ENCODE measurements at places on chromosomes 3 and 15.

- DNase-seq = no peak
Observed at GRCh38 chr3:134378384-134378783, 4.1 kb upstream of the AMOTL2 start.

DNA sequence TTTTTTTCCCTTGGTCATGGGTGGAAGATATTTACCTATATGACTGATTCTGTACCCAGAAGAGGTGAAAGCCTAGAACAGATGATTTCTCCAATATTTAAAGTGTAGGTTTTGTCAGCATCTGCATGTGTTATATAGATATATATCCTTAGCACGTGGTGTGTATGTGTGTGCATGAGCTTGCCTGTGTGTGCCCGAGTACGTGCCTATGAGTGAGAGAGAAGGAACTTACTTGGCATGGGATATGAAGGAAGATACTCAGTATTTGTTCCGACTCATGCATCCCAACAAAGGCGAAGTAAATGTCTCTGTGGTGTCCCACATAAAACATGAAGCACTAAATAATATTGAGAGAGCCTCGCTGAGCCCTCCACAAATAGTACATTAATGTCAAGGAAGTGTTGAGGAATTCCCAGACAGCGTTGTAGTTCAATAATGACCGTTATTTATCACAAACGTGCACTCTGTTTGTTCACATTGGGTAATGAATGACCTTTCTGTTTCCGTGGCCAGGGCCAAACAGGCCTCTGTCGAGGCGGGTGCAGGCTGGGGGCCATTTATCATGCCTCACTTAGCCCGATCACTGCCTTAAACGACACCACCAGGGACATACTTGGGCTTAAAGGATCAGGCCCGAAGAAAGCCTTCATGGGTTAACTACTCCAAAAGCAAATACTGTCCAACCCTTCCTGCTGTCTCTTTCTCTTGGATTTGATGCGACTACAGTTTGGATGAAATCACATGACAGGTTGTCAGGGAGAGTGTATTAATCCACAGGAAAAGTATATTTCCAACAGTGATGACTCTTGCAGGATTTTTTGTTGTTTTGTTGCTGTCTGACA lies 267.7 kb downstream of the PTPRG start:
- DNase-seq = no peak

DNA sequence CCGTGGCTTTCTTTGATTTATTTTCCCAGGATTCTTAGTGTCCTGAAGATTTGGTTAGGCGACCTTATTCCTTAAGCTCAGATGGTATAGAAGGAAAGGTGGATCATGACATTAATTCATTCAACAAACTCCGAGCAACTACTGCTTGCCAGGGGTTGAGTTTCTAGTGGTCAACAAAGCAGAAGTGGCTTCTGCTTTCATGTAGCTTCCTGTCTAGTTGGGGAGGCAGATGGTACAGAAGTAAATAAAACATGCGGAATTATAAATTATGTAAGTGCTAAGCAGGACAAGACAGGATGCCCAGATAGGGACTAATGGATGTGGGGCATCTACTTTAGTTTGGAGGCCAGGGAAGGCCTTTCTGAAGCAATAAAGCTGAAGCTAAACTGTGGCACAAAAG lies 15.6 kb downstream of the EEFSEC start:
- DNase-seq = no peak

DNA sequence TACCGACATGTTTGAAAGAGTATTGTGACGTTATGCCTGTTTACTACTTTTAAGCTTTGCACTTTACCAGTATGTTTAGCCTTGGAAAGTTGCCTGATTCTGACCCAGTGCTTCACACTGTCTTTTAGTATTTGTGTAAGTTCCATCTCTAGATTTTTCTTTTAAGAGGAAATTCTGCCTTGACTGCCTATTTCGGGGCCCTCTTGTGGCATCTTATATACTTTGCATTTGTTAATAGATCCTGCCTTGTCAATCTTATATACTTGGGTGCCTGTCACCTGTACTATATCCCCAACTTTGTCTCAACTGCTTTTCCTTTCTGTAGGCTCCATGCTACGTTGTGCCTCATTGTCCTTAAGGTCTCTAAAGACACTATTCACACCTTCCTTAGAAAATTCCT lies 244.6 kb downstream of the STXBP5L start:
- DNase-seq = no peak

DNA sequence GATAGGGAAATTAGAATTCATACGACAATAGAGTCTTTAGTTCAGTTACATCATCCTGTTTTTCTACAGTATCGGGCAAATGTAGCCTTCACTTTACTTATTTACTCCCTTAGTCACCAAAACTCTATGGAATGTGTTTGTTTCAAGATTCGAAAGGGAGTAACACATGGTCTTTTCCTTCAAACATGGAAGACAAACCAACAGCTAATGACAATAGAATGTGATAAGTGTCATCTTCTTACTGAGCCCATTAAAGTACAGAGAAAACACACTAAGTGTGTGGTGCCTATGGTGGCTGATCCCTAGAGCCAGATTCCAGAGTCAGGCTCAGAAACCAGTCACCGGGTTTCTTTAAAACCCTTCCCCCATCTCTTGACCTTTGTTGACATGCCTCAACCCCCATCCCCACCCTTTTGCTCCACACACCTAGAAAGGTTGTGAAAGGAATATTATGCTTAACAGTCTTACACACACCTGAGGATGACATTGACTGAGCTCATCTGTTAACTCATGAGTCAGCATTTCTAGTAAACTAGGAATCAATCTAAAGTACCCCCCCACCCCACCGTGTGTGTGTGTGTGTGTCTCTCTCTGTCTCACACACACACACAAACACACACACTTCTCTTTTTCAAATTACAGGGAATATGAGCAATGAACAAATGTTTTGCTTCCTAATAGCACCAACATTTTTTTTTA lies 549.6 kb upstream of the CCDC54 start:
- DNase-seq = no peak

DNA sequence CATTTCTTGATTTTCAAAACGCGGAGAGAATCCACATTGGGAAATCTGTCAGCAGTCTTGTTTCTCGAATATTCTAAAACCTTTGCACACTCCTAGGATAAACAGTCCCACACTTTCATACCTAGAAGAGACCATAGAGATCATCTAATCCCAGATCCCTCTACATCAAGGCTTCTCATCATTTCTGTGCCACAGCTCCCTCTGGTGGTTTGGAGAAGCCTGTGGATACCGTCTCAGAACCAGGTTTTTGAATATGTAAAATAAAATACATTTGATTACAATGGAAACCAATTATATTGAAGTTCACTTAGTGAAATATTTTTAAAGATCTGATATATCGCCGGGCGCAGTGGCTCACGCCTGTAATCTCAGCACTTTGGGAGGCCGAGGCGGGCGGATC lies 211.9 kb upstream of the GOLGA6L4 start:
- DNase-seq = no peak

GRCh38 chr3:72814308-72814707 lies 33.9 kb downstream of the SHQ1 start:
- DNase-seq = no peak

GRCh38 chr3:71803248-71803647 lies 18.3 kb upstream of the PROK2 start:
- no peak for DNase-seq

GRCh38 chr3:170997961-170998913 lies 28.3 kb downstream of the SLC2A2 start:
- DNase-seq = peak; percentile 18

DNA sequence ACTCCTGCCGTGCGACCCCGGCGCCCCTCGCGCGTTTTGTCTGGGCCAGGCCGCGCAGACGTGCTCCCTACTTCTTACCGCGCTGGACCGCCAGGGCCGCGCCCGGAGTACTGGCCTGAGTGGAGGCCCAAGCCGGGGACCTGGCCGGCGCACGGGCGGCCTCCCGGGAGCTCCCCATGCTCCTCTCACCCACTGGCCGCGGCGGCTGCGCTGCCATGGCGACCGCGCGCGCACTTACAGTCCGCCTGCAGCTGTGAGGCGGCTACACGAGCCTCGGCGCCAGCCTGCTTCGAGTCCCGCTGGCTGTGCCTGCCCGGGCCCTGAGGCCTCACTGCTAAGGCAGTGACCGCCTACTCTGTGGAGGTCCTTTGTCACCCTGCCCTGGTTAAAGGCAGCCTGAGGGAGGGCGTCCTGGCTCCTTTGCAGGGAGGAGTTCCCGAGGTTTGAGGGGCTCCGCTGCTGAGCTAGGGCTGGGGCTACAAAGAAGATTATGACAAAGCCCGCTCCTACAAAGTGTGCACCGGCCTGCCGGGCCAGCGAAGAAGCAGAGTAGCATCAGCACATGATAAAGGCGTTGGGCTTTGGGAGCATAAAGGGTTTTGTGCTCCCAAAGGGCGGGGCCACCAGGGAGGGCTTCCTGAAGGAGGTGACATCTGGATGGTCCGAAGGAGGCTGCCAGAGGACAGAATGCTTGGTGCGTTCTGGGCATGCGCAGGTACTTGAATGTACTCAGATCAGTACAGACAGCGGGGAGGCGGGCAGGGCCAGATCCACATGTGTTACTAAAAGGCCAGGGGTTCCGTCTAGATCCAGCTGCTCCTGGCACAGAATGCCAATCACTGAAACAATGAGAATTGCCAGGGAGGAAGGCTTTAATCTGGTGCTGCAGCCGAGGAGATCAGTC lies at the start of the genes LRRC34 and LRRIQ4:
TSS of gene LRRC34 (minus strand) at position 573 of the 904 bp plus-strand sequence. CDS start at position 217, 356 bp downstream.
TSS of gene LRRIQ4 (plus strand) at position 539 of the 904 bp plus-strand sequence. CDS start 9,052 bp downstream, outside the sequence.
- peak; percentile 87 for DNase-seq

DNA sequence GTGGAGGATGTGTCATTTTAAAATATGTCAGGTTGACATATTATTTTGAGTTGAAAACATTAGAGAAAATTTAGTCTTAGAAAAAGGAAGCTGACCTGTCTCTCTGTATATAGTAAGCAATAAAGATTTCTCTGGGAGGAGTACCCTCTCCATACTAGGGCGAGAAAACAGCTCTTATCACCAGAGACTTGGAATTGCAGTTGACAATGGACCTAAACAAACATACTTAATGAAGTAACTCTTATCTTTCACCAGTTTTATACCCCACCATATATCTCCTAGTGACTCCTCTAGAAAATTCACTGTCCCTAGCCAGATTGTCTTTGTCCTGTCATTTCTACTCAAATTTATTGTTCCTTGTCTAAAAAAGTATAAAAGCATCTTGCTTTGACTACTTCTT lies 7.2 kb upstream of the GATM start:
- no peak for DNase-seq

DNA sequence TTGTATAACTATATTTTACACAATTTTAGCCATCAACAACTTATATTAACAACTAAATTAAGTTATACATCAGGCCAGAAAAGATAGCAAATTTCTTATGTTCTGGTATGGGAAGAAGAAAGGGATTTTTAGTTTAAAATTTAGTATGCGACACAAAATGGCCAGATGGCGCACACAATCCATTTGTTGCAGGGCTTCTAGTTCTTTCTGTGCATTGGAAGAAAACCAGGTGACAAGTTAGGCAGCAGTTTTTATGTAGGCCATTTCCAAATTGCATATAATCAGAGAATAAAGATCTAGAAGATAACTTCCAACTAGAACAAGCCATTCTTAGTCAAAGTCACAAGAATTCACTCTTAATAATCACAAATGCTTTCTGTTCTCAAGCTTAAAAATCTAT lies 230.1 kb upstream of the ZNF717 start:
- no peak for DNase-seq

DNA sequence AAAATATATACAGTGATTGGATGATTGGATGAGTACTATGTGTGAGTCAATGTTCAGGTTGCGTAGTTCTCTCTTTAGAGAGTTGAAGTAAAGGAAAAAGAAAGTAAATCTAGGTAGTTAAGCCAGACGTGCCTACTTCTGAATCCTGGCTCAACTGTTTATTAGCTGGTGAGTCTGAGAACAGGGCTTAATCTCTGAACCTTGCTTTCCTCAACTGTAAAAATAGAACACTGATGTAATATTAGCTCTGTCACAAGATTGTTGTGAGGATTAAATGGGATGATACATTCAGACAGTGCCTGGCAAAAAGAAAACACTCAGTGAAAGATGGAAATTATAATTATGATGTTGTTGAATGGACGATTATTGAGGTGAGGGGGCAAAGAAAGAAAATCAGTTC lies 413.4 kb downstream of the MAGI1 start:
- DNase-seq = no peak

- DNase-seq = no peak
Observed at GRCh38 chr3:139686624-139687023, 8.9 kb upstream of the NMNAT3 start.
